ENCODE measurements at places on chromosomes 16 and 17.

- peaks cover 81% of the 10 kb centered on the region for H3K4me1 ChIP-seq
- peak overlapping the region; percentile 85 for H3K27ac ChIP-seq
- no peaks in the 10 kb centered on the region for H3K27me3 ChIP-seq
- H3K36me3 ChIP-seq = peaks cover 38% of the 10 kb centered on the region
- DNase-seq = peak; percentile 37
Observed at GRCh38 chr17:80782536-80783427, 208.9 kb upstream of the CHMP6 start.

DNA sequence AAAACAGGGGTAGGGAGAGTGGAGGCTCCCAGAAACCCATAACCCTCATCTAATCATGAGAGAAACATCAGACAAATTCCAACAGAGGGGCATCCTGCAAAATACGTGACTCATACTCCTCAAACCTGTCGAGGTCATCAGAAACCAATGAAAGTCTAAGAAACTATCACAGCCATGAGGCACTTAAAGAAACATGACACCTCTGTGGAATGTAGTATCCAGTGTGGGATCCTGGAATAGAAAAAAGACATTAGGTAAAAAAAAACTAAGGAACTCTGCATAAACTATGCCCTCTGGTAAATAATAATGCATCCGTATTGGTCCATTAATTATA is 16.4 kb downstream of the CDH5 start:
- no peaks in the 10 kb centered on the region for H3K4me1 ChIP-seq
- no peak overlapping the region for H3K27ac ChIP-seq
- H3K4me3 ChIP-seq = no peak overlapping the region
- no peak for DNase-seq
- H3K27me3 ChIP-seq = peaks cover 5% of the 10 kb centered on the region

- no peak for DNase-seq
- H3K27me3 ChIP-seq = peaks cover 69% of the 10 kb centered on the region
- H3K4me1 ChIP-seq = peaks cover 3% of the 10 kb centered on the region
Observed at GRCh38 chr17:79664930-79665737, 54.3 kb upstream of the RBFOX3 start.

GRCh38 chr16:29029168-29029994 is 44.5 kb downstream of the LAT start:
- H3K4me3 ChIP-seq = peak overlapping the region; percentile 25
- H3K4me1 ChIP-seq = peaks cover 45% of the 10 kb centered on the region
- H3K36me3 ChIP-seq = no peaks in the 10 kb centered on the region
- peak overlapping the region; percentile 88 for H3K27ac ChIP-seq

GRCh38 chr16:66840883-66841282 is 3.3 kb upstream of the CA7 start:
- no peak overlapping the region for H3K27ac ChIP-seq
- H3K4me1 ChIP-seq = no peaks in the 10 kb centered on the region

DNA sequence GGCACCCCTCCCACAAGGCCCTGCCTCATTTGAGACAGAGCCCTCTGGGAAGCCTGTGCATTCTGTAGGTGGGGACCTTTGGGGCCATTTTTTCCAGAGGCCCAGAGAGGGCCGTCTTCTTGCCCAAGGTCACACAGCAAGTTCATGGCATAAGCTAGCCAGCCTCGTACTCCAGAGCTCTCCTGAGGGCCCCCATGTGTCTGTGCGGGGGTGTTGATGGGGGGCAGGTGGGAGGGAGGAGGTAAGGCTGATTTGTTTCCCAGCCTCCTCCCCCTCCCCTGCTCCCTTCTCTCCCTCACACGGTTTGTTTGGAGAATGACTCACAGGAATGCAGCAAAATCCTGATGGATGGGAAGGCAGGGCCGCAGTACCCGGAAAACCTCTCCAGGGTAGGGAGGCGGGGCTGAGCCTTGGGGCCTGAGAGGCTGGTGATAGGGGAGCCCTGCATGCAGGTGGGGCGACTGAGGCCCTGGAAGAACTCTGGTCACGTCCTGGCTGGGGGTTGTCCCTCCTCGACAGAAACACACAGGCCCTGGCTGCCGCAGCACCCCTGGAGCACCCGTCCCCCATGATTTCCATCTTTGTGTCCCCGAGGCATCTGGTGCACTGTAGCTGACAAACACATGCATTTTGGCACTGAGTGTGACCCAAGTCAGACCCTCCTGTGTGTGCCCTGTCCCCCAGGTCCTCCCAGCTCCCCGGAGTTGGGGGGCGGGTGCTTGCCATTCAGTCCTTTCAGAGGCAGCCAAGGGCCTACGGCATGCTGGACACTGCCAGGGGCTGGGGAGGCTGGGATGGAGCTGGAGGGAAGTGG is 29.7 kb downstream of the RAI1 start:
- peaks cover 16% of the 10 kb centered on the region for H3K4me1 ChIP-seq
- H3K27me3 ChIP-seq = no peaks in the 10 kb centered on the region
- no peak for DNase-seq
- H3K27ac ChIP-seq = no peak overlapping the region
- no peaks in the 10 kb centered on the region for H3K36me3 ChIP-seq
- H3K4me3 ChIP-seq = no peak overlapping the region

- no peak for DNase-seq
- H3K4me3 ChIP-seq = no peak overlapping the region
- peaks cover 1% of the 10 kb centered on the region for H3K27me3 ChIP-seq
- H3K27ac ChIP-seq = no peak overlapping the region
- peaks cover 5% of the 10 kb centered on the region for H3K4me1 ChIP-seq
Observed at GRCh38 chr16:67975321-67976105, 4.8 kb downstream of the DPEP3 start.

GRCh38 chr17:61015966-61016365 is 338.3 kb downstream of the BCAS3 start:
- H3K27ac ChIP-seq = no peak overlapping the region
- no peaks in the 10 kb centered on the region for H3K27me3 ChIP-seq
- no peaks in the 10 kb centered on the region for H3K4me1 ChIP-seq
- H3K4me3 ChIP-seq = no peak overlapping the region
- DNase-seq = no peak

DNA sequence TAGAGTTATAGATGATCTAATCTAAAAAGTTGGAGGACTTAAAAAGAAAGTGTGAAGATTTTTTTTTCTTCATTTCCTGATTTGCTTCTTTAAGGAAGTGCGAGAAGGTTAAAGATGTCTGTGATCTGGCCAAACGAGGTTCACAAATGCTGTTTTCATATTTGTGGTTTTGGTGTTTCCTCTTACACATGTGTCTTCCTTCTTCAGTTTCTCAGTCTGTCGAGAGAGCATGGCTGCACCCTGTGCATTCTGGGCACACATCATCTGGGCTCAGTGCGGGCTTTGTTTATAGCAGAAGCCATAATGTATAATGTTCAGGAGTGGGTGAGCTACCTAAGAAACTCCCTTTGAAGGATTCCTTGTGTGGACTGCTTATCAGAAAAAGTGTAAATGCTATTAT is 260.4 kb upstream of the TBX2 start:
- peak; percentile 29 for DNase-seq
- H3K27ac ChIP-seq = peak overlapping the region; percentile 89
- no peaks in the 10 kb centered on the region for H3K36me3 ChIP-seq
- H3K4me1 ChIP-seq = peaks cover 18% of the 10 kb centered on the region

DNA sequence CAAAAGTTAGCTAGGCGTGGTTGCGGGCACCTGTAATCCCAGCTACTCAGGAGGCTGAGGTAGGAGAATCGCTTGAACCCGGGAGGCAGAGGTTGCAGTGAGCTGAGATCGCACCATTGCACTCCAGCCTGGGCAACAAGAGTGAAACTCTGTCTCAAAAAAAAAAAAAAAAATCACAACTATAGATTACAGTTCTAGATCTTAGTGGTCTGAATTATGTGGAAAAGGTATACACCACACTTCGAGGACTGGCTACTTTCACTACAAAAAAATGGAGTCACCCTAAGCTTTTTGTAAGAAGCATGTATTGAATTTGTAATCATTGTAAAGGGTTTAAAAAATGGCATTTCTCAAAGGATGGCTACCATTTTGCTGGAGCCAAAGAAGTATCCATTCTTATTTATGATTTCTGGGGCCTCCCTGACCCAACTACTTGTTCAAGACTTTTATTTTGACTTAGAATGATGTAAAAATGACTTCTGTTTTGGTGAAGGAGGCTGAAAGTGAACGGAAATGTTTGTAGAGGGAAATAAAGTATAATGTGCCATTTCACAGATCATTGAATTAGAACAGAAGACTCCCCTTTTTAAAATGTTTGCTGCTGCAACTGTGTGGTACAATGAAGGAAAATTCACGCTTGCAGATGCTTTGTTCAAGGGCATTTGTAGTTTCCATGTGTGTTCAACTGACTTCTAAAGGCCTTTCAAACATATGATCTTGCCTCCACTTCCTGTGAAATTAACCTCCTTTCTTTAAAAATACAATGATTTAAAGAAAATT is 37.1 kb upstream of the NOL11 start:
- no peak overlapping the region for H3K4me3 ChIP-seq
- peak overlapping the region; percentile 54 for H3K27ac ChIP-seq
- no peak for DNase-seq
- H3K36me3 ChIP-seq = peaks cover 12% of the 10 kb centered on the region

DNA sequence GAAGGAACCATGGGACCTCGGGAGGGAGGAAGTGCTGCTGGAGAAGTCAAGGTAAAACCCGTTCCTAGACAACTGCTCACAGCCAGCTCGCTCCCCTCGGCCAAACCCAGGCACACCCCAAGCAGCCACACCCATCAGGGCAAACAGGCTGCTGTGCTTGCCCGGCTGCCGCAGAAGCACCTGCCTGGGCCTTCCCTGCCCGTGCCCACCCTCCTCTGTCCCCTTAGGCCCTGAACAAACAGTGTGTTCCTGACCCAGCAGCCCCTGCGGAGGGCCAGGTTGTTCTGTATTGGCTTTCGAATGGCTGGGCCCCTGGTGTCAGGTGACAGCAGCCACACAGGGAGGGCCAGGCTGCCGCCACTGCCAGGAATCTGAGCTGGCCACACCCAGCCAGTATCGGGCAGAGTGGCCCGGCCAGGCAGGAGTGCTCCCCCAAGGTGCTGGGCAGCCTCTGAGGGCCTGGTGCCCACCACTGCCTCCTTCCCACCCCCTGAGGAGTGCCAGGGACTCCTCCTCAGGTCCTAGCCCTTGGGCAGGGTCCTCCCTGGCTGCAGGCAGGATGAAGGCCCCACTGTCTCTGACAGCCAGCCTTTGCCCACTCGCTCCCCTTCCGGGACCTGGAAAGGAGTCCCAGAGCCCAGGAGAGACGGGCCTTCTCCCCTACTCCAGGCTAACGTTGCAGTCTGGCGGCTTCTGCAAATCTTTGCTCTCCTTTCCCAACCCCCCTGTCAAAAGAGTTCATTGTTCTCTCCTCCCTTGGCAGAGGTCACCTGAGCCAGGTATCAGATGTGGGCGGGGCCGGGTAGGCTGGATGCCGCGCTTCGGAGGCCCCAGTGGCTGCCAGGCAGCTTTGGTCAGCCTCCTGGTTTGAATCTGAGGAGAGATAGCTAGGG is 24.0 kb downstream of the LLGL2 start:
- H3K36me3 ChIP-seq = no peaks in the 10 kb centered on the region
- H3K4me3 ChIP-seq = no peak overlapping the region
- DNase-seq = no peak
- no peaks in the 10 kb centered on the region for H3K27me3 ChIP-seq
- no peak overlapping the region for H3K27ac ChIP-seq
- no peaks in the 10 kb centered on the region for H3K4me1 ChIP-seq

- peak overlapping the region; percentile 78 for H3K4me3 ChIP-seq
- no peak for DNase-seq
- peak overlapping the region; percentile 91 for H3K27ac ChIP-seq
- H3K27me3 ChIP-seq = no peaks in the 10 kb centered on the region
Observed at GRCh38 chr17:37604556-37604955, 4.7 kb downstream of the SYNRG start.

GRCh38 chr16:17364319-17365210 is 106.2 kb downstream of the XYLT1 start:
- DNase-seq = peak; percentile 43
- peak overlapping the region; percentile 82 for H3K27ac ChIP-seq
- H3K36me3 ChIP-seq = peaks cover 18% of the 10 kb centered on the region
- peak overlapping the region; percentile 51 for H3K4me3 ChIP-seq
- H3K27me3 ChIP-seq = no peaks in the 10 kb centered on the region
- peaks cover 95% of the 10 kb centered on the region for H3K4me1 ChIP-seq

DNA sequence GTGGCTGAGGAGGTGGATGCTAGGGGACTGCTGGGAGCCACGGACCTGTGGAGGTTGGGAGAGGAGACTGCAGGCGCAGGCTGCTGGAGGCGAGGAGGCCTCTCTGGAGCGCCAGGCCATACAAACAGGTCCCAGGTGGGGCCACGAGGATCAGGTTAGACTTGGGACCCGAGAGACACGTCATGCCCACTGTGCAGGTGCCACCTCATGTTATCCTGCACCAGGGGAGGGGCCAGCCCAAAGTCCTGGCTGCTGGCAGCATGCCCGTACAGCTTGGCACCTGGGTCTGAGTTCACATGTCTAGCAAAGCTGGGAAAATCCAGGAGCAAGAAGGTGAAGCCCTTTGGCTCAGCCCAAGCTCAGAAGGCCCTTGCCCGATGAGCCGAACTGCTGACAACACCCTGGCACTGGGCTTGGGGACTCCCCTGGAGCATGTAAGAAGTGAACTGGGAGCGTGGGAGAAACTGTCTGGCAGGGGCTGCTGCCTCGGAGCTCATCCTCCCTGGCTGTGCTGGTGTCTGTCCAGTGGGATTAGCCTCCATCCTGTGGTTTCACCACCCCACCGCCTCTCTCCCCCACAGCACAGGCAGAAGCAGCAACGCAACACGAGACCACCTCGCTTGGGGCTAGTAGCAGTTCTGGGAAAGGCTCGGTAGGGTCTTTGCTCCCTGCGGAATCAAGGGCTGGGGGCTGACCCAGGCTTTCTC is 5.3 kb downstream of the ARHGDIA start:
- H3K36me3 ChIP-seq = peaks cover 42% of the 10 kb centered on the region
- H3K4me1 ChIP-seq = peaks cover 44% of the 10 kb centered on the region
- DNase-seq = no peak
- peak overlapping the region; percentile 82 for H3K27ac ChIP-seq
- H3K4me3 ChIP-seq = peak overlapping the region; percentile 10
- H3K27me3 ChIP-seq = no peaks in the 10 kb centered on the region

GRCh38 chr17:32330147-32330546 is 11.8 kb downstream of the C17orf75 start:
- no peak overlapping the region for H3K4me3 ChIP-seq
- peaks cover 29% of the 10 kb centered on the region for H3K4me1 ChIP-seq
- DNase-seq = no peak
- H3K36me3 ChIP-seq = peaks cover 13% of the 10 kb centered on the region
- no peaks in the 10 kb centered on the region for H3K27me3 ChIP-seq

- H3K27ac ChIP-seq = no peak overlapping the region
- H3K4me1 ChIP-seq = peaks cover 20% of the 10 kb centered on the region
- H3K27me3 ChIP-seq = no peaks in the 10 kb centered on the region
- H3K4me3 ChIP-seq = no peak overlapping the region
Observed at GRCh38 chr17:17770632-17771044, 66.1 kb downstream of the SREBF1 start.

DNA sequence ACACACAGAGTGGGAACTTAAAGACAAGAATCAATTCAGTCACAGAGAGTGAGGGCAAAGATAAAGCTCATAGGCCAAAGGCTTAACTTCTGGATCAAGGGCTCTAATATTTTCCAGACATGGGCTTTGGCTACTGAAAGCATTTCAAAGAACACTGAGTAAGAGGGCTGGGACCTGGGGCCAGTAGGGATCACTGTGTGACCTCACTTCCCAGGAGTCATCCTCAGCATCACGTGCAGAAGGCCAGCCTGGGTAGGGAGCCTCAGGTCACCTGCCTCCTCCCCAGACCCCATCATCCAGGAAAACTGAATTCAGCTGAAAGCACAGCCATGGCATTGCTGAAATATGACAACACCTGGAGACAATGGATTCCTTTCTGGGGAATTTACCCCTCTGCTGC is 163.5 kb downstream of the RAB11FIP4 start:
- no peak overlapping the region for H3K4me3 ChIP-seq
- no peak for DNase-seq
- H3K27me3 ChIP-seq = no peaks in the 10 kb centered on the region

GRCh38 chr16:3480901-3481695 is 14.2 kb downstream of the C16orf90 start:
- H3K4me1 ChIP-seq = peaks cover 12% of the 10 kb centered on the region
- H3K4me3 ChIP-seq = no peak overlapping the region
- no peak for DNase-seq
- peak overlapping the region; percentile 63 for H3K27ac ChIP-seq
